AG04449 (cell line): ENCODE measurements at places on chromosomes 7 and 10.
A peak's percentile ranks its signal among the peaks of the same experiment; 100 is the strongest.

DNA sequence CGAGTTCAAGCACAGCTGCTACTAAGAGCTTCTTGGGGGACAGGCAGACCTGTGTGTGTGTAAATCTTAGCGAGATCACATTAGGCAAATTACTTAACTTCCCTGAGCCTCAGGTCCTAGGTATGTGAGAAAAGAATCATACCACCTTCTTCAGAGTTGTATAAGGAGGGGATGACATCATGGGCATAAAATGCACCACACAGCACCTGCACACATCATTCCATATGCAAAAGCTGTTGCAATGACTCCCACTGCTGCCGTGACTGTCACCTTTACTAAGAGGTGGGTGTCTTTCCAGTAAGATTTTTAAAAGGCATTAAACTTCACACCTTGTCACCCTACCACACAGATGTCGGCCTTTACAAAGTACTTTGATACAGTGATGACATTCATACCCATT lies 146.0 kb downstream of the FANK1 start:
- DNase-seq: no peak

- no peak for DNase-seq
Measured at GRCh38 chr7:84112771-84113170, 81.8 kb downstream of the SEMA3A start.

- DNase-seq: no peak
Measured at GRCh38 chr10:35794703-35795102, 152.6 kb upstream of the FZD8 start.

DNA sequence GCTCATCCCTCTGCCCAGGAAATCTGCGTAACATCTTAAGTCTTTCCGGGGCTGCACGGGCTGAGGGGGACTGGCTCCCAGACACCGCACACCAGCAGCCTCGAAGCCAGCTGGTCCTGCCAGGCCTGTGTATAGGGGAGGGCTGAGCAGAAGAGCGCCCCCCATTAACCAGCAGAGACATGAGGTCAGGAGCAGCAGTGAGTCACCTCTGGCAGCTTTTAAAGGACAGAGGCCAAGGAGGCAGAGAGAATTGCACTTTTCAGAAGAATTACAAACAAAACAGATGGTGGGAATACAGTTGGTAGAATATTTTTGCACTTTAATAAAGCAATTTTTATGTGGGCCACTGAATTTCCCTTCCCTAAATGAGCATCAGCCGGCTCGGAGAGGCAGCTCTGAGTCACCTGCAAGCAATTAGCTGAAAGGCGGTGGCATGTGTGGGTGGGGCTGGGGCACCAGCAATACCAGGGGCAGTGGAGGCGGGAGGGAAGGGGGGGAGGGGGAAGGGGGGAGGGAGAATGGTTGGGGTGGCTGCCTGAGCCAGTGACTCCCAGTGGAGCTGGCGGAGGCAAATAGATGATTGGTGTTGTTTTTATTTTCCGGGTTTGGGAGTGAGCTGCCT lies 39.1 kb downstream of the GOLGA7B start:
- DNase-seq: no peak

- DNase-seq: no peak
Measured at GRCh38 chr7:148507787-148508186, 82.8 kb upstream of the C7orf33 start.

GRCh38 chr7:18505870-18506460 lies 10.4 kb downstream of the HDAC9 start:
- DNase-seq: peak; percentile 61

GRCh38 chr10:76126607-76127527 lies 695.4 kb downstream of the LRMDA start:
- DNase-seq: no peak

- no peak for DNase-seq
Measured at GRCh38 chr7:47432671-47433563, 149.0 kb downstream of the TNS3 start.

GRCh38 chr7:70410134-70410750 lies 721.7 kb upstream of the GALNT17 start:
- DNase-seq: no peak

GRCh38 chr7:144391823-144392255 lies 11.7 kb downstream of the NOBOX start:
- no peak for DNase-seq

DNA sequence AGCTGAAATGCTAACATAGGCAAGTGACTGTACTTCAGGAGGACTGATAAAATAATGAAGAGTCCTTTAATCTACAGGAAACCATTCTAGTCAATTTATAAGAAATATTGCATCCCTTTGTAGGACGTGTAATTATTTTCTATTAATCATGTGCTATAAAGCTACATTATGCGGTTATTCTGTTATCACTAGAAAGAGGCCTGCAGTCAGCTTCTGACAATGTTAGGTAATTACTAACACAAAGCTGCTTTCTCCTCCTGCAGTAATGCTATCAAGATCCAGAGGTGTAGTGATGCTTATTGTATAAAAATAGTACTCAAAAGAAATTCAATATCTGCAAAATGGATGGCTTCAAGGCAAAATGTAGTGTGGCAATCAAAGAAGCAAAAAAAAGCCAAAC lies 191.1 kb downstream of the SKAP2 start:
- DNase-seq: no peak

GRCh38 chr7:75534727-75535307 lies 42.7 kb downstream of the SPDYE5 start:
- peak; percentile 50 for DNase-seq

GRCh38 chr7:94655126-94655847 lies 646 bp downstream of the SGCE start:
- DNase-seq: no peak

- no peak for DNase-seq
Measured at GRCh38 chr7:157686285-157686894, 349.6 kb downstream of the DNAJB6 start.

GRCh38 chr7:30473903-30474302 lies 4.7 kb downstream of the NOD1 start:
- no peak for DNase-seq

DNA sequence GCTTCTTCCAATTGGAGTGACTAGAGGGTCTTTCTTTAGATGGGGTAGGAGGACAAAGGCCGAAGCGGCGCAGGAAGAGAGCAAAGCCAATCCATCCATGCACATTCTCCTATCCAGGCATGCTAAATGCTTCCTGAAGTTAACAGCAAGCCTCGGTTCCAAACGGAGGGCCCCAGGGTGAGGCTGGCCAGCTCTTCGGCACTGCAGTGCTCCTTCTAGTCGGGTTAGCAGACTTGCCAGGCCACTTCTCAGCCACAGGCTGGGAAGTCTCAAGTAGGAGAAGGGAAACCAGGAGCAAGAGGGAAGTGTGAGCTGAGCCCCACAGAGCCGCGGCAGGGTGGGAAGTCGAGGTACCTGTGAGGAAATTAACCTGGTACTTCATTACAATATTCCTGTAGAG lies 253.8 kb upstream of the INHBA start:
- no peak for DNase-seq

GRCh38 chr7:112821345-112821744 lies 31.2 kb upstream of the TMEM168 start:
- no peak for DNase-seq

- DNase-seq: no peak
Measured at GRCh38 chr7:7384228-7384627, 151.4 kb downstream of the COL28A1 start.
